ENCODE measurements at places on chromosomes 7 and 10.

GRCh38 chr10:89643431-89643811 is 1.6 kb downstream of the PANK1 start:
- DNase-seq = no peak

- no peak for DNase-seq
Measured at GRCh38 chr7:99457650-99458493, 8.1 kb downstream of the ATP5MF start.

DNA sequence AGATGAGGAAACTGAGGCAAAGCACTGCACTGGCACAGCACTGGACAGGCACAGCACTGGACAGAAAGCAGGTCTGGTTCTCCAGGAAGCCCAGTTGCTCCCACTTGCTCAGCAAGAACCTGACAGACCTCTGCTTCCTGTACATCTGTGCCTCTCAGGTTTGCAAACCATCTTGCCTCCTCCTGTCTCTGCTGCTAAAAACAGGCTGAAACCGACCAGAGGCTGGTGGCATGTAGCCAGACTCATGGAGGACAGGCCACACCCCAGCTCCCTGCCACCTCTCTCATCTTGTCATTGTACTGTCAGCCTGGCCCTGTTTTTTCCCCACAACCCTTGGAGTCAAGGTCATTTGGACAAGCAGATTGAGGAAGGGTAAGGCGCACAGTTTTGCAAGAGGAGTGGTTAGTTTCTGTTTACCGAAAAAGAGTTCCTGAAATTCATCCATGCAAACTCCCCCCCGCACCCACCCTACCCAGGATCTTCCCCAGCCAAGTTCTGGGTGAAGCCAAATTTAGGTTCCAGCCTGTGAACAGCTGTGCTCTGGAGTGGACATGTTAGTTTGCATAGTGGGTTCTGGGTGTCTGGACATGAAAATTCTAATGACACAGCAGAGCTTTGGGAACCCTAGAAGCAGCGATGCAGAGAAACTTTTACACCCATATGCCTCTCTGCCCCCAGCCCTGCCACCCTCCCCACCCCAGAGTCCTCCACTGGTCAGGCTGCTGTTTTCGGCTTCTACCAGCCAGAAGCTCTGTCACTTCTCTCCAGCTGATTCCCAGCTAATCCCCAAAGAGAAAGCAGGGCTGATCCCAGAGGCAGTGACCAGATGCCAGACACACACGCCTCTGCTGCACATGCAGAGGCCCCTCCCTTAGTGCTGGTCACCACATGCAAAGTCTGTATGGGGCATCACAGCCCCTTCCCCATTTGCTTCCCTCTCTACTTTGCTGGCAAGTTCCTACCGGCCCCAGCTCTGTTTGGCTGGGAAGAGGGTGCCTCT is 8.5 kb upstream of the C10orf105 start:
- peak; percentile 75 for DNase-seq

- DNase-seq = no peak
Measured at GRCh38 chr10:2984682-2985081, 82.7 kb upstream of the PFKP start.

GRCh38 chr10:113540845-113541548 is 11.9 kb upstream of the HABP2 start:
- DNase-seq = peak; percentile 51

DNA sequence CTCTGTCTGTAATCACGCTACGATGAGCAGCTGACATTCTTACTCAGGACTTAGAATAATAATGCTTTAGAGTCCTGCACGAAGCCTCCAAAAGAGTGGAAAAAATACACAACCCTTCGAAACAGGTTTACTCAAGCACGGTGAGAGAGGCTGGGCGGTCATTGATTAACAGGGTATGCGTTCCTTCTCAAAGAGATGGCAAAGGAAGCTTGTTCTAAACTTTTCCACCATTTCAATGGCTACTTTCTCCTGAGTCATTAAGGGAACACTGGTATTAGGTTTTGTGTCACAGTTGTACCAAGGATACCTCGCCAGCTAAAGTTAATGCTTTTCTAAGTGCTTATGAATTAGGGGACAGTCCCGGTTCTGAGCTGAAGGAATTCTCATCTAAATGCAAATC is 141.9 kb upstream of the RHEB start:
- no peak for DNase-seq

GRCh38 chr7:83468251-83468739 is 180.6 kb downstream of the SEMA3E start:
- DNase-seq = peak; percentile 63

- DNase-seq = no peak
Measured at GRCh38 chr7:130606161-130606560, 62.4 kb downstream of the COPG2 start.

GRCh38 chr10:33100781-33101391 is 142.9 kb upstream of the ITGB1 start:
- no peak for DNase-seq

DNA sequence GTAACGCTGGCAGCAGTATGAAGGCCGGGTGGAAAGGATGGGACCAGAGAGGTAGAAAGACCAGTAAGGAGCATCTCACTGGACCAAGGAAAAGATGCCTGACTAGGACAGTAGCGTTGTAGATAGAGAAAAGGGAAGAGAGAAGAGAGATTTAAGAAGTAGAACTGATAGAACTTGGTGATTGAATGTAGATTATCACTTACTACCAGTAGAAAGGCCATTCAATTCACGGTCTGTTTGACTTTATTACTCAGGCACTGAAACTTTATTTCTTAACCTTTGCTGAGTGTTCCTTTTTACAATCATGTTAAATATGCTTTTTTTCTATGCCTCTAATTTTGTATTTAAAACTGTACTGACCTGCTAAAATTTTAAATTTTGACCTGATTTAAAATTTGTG is 12.2 kb downstream of the MCU start:
- no peak for DNase-seq

GRCh38 chr10:72170733-72171132 is 45.1 kb upstream of the ANAPC16 start:
- no peak for DNase-seq

- no peak for DNase-seq
Measured at GRCh38 chr10:49362596-49363260, 33.2 kb downstream of the DRGX start.

- DNase-seq = no peak
Measured at GRCh38 chr10:110804376-110804775, 67.4 kb upstream of the PDCD4 start.

DNA sequence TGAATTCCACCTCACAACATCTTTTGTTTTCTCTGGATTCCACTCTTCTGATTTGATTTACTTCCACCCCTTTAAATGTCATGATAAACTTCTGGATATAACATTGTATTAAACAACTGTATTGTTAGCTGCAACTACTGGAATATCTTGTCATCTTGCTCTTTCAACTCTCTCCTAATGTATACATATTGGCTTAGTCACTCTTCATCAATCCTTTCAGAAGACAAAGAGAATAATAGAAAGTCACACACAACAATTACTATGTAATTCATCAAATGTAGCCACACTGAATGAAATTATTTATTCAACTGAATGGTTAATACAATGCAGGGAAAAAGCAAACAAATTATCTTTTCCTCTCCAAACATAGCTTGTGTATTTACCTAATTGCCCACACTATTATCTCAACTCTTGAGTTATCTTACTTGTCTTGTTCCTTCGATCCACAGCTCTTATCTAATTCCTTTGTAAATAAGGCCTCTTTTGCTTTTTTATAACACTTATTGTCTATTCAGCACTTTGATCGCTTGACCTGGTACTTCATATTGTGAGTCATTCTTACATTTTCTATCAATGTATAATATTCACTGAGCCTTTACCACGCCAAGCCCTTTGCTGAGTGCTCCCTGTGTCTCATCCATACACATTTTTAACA is 16.7 kb downstream of the SEMA3A start:
- DNase-seq = no peak

DNA sequence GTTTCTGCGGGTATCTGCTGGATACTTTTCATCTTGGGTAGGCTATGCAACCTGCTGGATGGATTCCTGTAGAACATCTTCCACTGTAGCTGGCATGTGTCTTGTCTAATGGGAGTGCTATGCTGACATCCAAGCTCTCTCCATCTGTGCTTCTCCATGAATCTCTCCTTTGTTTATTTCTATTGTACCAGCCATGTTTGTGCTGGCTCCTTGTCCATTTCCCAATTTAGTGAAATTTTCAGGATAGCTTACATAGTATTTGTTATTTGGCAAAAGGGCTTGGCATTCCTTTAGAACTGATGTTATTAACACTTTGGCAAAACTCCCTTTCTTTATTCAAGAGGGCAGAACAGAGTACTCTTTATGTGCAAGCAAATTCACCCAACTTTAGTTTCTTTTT is 198.0 kb downstream of the CSTF2T start:
- peak; percentile 33 for DNase-seq

DNA sequence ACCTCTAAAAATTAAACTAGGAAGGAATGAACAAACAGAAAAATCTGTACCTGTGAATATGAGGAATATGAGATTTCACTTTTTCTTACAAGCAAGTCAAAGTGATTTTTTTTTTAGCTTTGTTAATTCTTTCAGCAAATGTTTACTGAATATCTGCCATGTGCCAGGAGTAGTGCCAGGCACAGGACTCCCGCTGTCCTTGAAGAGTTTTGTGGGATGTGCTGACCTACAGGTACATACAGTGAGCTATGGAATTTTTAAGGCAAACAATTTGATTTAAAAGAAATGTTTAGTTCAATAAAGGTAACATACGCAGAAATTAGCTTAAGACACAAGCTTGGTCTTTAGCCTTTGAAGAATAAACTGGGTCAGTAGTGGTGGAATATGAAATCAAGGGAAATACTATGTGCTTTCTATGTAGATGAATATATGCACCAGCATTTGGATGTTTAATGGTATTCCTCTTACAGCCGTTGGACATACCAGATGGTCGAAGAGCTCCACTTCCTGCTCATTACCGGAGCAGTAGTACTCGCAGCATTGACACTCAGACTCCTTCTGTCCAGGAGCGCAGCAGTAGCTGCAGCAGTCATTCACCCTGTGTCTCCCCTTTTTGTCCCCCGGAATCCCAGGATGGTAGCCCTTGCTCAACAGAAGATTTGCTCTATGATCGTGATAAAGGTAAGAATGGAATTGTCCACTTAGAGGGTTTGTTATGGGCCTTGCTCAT is 102.0 kb downstream of the GLCCI1 start:
- DNase-seq = no peak

DNA sequence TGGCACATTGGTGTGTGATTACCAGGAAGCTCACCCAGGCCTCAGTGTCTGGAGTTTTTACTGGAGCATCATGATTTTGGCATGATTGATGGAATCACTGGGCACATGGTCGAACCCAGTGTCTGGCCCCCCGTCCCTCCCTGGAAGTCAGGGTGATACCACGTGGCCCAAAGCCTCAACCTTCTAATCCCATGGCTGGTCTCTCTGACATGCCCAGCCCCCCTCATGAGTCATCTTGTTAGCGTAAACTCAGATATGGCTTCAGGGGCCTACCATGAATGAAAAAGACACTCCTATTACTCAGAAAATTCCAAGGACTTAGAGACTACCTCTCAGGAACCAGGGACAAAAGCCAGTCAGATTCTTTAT is 109.3 kb downstream of the GRK5 start:
- no peak for DNase-seq

- peak; percentile 81 for DNase-seq
Measured at GRCh38 chr10:79405221-79405994, 40.0 kb downstream of the ZCCHC24 start.

DNA sequence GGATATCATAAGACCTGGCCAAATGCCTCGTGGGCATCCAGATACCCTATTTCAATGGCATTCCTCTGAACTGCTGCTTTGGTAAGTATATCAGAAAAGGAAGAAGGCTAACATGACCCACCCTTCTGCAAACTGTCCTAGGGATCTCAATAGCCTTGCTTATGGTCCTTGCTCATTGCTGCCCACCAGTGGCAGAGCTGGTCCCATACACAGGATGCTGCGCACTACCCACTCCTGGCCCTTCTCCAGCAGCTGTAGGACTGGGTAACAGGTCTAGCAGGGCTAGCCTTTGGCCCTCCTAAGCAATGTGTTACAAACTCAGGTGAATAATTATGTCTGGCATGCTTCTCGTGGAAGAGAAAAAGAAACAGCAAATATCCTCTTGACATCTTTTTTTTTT is 72.5 kb downstream of the C10orf90 start:
- DNase-seq = no peak

GRCh38 chr7:105055084-105055483 is 41.1 kb downstream of the KMT2E start:
- no peak for DNase-seq

DNA sequence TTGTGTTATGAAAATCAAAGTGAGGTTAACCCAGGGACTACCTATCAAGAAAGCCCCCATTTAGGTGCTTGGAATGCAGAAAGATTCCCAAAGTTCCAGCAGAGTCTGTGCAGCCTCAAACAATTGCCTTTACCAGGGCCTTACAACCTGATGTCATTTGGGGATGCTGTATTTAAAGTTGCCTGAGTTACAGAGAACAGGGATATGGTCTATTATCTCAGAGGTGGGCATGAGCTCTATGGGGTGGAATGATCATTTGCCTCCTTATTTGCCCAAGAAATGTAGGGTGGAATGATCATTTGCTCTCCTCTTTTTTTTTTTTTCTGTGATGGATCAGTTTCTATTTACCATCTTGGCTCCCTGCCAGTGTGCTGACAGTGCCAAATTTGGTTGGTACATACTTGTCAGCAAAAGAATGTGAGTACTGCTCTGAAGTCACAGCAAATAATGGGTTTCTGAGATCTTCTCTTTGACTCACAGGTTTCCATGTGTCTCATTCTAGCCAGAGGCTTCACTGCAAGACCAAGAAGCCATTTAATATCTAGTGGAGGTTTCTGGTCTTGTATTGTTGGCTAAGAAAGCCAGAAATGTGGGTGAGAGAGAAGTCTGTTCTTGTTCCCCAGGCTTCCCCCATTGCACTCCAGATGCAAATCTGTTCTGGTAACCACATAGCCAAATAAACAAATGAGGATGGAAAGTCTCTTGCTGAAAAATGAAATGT is 45.5 kb upstream of the ZNRF2 start:
- DNase-seq = peak; percentile 51

GRCh38 chr10:104288355-104288754 is 19.4 kb downstream of the GSTO2 start:
- DNase-seq = no peak

- DNase-seq = peak; percentile 17
Measured at GRCh38 chr10:71735709-71736569, 16.4 kb upstream of the C10orf105 start.

- DNase-seq = no peak
Measured at GRCh38 chr7:130882396-130882795, 148.4 kb upstream of the KLF14 start.

DNA sequence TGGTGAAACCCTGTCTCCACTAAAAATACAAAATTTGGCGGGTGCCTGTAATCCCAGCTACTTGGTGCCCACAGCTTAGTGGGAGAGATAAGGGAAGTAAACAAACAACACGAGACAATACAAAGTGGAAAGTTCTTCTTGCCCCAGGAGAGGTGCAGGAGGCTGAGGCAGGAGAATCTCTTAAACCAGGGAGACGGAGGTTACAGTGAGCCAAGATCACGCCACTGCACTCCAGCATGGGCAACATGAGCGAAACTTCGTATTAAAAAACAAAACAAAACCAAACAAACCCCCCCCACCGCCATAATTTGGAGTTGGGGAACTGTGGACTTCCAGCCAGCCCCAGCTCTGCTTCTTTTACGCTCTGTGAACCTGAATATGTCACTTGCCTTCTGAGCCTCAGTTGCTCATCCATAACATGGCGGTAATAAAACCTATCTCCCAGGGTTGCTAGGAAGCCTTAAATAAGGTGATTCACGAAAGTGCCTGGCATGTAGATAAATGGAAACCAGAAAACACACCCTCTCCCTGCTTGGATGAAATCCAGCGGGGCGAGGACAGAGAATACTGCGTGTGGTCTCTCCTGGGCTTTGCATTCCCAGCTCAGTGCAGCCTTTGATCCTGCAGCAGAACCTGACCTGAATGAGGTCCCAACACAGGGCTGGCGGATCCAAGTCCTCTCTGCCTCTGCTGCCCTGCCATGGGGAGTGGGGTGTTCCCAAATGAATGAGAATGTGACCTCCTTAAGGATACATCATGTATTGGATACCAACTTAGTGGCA is 10.2 kb downstream of the MLXIPL start:
- DNase-seq = no peak
